ENCODE measurements at places on chromosomes 13 and 19. TPM values are rescaled to one million over a fixed set of nuclear protein-coding genes. Genes with fewer than 3 reads are reported as not detected.

Gene CTXN1
- 0.37 TPM for total RNA-seq

GRCh38 chr19:5967994-5968430 lies 9.9 kb downstream of the RANBP3 start:
- DNase-seq, result peak; percentile 73

Gene FFAR2
- total RNA-seq, result 0.13 TPM

- no peak for DNase-seq
Measured at GRCh38 chr19:33804021-33804799, 7.5 kb downstream of the KCTD15 start.

- DNase-seq, result no peak
Measured at GRCh38 chr19:15198951-15199660, 1.7 kb downstream of the NOTCH3 start.

GRCh38 chr13:96958286-96958891 lies 35.9 kb downstream of the OXGR1 start:
- peak; percentile 72 for DNase-seq

DNA sequence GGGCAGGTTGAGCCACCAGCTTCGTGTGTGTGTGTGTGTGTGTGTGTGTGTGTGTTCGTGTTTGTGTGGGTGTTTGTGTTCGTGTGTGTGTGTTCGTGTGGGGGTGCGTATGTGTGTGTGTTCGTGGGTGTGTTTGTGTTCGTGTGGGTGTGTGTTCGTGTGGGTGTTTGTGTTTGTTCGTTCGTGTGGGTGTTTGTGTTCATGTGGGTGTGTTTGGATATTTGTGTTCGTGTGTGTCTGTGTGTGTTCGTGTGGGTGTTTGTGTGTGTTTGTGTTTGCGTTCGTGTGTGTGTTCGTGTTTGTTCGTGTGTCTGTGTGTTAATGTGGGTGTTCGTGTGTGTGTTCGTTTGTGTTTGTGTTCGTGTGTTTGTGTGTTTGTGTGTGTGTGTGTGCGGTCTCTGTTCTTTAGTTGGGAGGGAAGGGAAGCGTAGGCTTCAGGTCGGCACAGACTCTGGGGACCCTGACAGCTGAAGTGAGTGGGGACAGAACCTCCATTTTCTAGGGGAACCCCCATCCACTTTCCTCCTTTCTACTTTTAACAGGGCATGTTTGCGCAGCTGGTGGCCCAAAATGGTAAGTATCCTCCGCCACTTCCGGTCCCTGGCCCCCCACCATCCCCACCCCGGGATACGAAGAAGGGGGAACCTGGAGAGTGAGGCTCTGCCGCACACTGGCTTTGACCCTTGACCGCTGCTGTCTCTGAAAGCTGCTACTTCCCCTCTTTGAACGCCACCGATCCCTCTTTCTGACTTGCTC lies 1.6 kb downstream of the TNFSF9 start:
- no peak for DNase-seq

Gene NXNL1
- not detected for total RNA-seq

- no peak for DNase-seq
Measured at GRCh38 chr19:45999653-46000121, 4.4 kb downstream of the CCDC61 start.

Gene CCDC70
- total RNA-seq, result not detected

GRCh38 chr19:42401365-42402303 lies 11.5 kb upstream of the CNFN start:
- peak; percentile 65 for DNase-seq

DNA sequence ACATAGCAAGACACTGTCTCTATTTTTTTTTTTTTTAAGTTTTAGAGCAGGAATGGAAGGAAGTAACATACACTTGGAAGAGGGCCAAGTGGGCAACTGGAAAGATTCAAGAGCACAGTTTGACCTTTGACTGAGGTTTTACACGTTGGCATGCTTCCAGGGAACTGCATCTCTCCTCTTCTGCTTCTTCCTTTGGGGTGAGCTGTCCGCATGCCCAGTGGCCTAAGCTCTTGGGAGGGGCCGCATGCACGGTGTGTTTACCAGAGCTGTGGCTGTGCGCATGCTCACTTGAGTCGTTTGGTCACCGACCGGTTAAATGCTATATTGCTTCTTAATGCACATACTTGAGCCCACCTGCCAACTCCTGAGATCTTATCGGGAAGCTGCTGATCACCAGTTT lies 727.7 kb downstream of the UQCRFS1 start:
- DNase-seq, result peak; percentile 17

DNA sequence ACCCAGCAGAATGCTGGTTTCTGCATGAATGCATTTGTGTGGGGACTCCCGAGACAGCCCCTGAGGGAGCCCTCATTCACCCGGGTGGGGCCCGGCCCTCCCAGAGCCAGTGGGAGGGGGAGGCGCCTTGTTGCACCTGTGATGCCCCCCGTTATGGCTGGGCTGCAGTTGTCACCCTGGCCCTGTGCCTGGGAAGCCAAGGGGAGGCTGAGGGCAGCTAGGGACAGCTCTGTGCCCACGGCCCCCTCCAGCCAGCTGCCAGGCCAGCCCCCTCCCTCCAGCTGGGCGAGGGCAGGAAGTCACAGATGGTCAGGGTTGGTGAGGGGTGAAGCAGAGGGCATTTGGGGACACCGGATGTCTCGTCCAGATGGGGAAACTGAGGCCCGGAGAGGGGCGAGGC lies 26.1 kb downstream of the NFIC start:
- DNase-seq, result no peak

DNA sequence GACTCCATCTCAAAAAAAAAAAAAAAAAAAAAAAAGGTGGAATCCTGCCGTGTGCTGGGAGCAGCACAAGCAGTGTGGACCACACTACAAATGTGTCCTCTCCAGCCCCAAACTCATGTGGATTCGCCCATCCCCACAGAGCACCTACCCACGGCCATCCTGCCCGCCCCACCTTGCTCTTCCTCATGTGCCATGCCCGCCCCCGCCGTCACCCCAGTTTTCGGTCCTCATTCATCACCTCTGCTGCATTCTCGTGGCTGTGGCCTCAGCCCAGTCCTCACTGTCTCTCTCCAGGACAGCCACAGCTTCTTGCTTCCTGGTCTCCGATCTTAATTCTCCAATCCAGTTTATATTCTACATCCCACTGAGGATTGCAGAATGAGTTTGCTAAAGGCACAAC lies 80.0 kb upstream of the TM9SF2 start:
- no peak for DNase-seq

GRCh38 chr13:40026174-40026585 lies 370.7 kb downstream of the COG6 start:
- DNase-seq, result no peak

GRCh38 chr13:66469745-66470144 lies 760.4 kb downstream of the PCDH9 start:
- no peak for DNase-seq

Data from SK-MEL-5 (cell line).